ENCODE measurements at places on chromosomes 13 and 19. TPM values are rescaled to one million over a fixed set of nuclear protein-coding genes. Genes with fewer than 3 reads are reported as not detected.
A peak's percentile ranks its signal among the peaks of the same experiment; 100 is the strongest.

DNA sequence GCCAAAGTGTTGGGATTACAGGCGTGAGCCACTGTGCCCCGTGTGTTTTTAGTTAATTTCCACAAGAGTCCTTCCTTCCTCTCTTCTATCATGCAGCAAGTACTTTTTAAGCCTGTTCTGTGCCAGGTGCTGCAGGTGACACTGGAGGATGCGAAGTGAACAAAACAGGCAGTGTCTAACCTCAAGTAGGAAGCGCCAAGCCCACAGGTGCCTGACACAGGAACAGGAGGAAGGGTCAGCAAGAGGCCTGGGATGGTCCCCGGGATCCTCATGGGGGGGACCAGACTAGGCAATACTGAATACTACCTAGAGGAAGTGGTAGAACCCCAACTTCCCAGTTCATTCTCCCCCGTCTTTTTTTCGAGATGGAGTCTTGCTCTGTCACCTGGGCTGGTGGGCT, 1.8 kb upstream of the CALR start:
- DNase-seq: no peak

Gene CEACAM8
- not detected for total RNA-seq

GRCh38 chr13:44583137-44583536, 7.0 kb upstream of the TSC22D1 start:
- DNase-seq: no peak

Gene CCDC169
- total RNA-seq: 0.31 TPM

Gene GPC6
- total RNA-seq: 0.76 TPM

DNA sequence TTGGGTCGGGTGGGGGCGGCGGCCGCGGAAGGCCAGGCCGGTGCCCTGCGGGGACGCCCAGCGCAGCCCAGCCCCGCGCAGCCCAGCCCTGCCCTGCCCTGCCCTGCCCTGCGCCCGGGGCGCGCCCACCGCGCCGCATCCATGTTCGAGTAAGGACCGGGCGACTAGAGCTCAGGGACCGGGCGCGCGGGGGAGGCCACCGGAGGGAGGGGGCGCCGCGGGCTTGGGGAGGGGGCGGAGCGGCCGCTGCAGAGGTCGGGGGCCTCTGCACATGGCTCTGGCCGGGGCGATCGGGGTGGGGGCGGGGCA, 169 bp downstream of the GRAMD1A start:
- no peak for DNase-seq

Gene SIGLEC10
- 0.37 TPM for total RNA-seq

DNA sequence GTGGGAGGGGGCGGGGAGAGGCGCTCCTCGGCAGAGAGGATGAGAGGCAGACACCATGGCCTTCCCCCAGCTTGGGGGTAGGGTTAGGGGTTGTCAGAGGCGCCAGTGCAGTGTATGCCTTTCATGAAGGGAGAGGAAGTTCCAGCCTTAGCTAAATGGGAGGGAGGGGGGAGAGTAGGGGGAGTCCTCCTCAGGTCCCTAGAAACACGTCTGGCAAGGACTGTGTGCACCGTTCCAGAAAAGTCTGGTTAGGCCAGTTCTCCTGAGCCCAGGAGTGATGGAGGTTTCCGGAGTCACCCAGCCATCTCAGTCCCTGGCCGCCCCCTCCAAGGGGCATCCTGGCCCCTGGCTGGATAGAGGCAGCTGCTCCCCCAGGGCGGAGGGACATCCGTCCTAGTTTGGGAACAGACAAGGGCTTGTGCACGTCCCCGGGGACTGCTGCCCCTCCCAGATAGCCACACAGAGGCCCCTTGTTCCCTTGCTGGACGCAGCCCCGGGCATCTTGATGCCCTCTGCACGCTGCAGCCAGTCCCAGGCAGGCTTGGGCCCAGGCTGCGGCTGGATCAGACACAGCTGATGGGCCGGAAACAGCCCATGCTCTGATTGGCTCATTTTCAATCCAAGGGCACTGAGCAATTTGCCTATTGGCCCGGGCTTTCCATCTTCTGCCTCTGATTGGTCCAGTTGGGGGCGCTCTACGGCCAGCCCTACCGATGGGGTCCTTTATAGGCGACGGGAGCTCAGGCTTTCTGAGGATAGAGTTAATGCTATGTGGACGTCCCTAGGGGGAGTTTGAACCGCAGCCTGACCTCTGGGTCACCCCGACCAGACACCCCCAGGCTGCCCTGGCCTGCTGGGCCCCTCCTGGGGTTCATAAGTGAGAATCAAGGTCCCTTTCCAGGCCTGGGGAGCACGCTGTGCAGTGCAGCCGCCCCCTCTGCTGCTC, 3.8 kb downstream of the S1PR2 start:
- no peak for DNase-seq

- no peak for DNase-seq
These were observed 13.1 kb upstream of the ZNF888 start for GRCh38 chr19:52936151-52936953.

- no peak for DNase-seq
These were observed 786.2 kb downstream of the PCDH9 start for GRCh38 chr13:66443926-66444325.

GRCh38 chr13:97574926-97575325, 141.0 kb downstream of the RAP2A start:
- no peak for DNase-seq

DNA sequence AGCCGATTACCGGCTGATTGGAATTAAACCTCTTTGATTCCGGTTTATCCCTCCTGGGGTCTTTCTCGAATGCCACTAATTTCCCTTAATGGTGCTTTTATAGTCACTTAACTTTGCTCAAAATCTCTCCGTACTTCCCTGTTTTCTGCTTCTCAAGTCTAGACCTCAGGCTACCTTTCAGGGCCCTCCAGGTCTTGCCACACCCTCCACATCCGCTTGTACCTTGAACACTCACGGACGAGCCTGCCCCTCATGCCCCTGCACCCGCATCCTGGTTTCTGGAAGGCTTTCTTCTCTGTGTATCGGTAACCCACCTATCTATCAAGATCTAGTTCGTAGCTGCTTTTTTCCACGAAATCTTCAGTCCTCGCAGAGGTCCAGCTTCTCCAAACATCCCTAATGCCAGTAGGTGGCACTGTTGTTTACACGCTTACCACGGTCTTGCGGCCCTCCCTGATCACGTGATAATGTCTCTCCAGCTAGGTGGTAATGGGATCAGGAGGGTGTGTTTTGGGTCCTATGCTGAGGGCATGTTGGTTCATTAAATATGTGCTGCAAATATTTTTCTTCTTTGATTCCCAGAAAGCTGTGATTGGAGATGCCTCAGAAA, 13.8 kb downstream of the ATP12A start:
- no peak for DNase-seq

DNA sequence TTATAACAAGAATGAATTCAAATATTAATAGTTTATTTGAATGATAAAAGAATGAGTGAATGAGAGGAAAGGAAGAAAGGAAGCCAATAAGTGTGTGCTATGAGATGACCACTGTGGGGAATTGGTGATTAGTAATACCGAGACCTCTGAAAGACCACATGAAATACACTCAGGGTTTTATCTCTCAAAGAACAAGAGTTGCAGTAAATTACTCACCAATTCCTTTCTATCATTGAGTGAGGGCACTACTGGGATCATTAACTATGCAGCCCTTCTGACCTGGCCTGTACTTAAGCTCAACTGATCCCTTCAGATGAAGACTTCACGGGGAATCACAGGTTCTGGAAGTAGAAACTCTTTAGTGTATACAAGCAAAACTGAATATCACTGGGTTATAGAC, 1636.1 kb downstream of the SLITRK5 start:
- DNase-seq: no peak

DNA sequence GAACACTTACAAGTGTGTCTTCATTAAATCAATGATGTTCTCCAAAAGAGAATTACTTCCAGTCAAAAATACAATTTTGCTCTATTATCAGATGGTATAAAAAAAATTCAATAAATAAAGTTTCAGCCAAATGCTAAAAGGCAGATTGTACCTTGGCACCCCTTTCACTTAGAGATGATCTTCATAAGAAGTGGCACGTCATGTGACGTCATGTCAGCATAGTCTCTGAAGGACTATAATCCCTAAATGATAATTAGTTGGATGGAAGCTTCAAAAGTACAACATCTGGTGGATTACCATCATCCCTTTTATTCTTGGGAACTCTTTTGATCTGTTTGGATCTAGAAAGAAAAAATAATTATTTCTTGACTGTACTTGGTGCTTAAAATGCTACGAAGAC, 335.5 kb upstream of the EDNRB start:
- no peak for DNase-seq

DNA sequence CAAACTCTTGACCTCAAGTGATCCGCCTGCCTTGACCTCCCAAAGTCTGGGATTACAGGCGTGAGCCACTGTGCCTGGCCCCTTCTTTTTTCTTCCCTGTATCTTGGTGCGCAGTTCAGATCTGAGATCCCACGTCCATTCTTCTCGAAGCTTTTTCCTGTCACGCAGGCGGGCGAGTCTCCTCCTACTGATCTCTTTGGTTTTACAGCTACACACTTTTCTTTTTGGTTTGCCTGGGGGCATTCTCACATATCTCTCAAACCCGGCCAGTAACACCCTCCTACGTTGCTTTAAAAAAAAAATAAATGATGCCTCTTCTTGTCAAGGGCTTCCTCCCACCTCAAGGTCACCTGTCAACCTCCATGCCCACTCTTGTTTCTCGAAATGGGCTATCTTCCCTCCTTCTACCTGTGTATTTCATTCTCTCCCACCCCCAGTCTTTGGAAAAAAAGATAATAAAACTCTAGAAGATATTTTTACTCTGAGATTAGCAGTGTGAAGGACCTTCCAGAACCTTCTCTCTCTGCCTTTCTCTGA, 12.1 kb downstream of the TMPRSS9 start:
- DNase-seq: no peak

DNA sequence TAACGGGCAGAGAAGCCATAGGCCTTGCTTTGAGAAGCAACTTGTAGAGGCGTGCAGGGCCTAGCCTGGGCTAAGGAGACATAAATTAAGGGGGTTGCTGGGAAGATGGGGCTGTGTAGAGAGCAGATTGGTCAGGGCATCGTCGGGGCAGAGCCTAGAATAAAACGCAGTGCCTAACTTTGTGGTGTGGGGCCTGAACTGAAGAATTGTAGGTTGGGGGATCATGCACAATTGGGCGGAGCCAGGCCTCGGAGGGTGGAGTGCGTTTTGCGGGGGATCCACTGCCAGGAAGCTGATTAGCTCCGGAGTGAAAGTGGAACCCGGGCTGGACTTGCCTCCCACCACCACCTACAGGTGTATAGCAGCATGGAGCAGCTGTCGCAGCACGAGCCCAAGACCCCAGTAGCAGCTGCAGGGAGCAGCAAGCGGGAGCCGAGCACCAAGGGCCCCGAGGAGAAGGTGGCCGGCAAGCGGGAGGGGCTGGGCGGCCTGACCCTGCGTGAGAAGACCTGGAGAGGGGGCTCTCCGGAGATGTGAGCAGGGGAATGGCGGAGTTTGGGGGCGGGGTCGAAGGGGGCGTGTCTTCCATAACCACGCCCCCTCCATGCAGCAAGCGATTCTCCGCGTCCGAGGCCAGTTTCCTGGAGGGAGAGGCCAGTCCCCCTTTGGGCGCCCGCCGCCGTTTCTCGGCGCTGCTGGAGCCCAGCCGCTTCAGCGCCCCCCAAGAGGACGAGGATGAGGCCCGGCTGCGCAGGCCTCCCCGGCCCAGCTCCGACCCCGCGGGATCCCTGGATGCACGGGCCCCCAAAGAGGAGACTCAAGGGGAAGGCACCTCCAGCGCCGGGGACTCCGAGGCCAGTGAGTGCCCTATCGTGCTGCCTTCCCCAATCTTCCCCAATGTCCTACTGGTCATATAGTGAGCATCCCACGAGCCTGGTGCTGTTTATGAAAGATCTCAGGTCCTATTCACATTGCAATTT, 13.8 kb downstream of the DNASE2 start:
- peak; percentile 82 for DNase-seq

Gene PCSK4
- total RNA-seq: 2.2 TPM

- DNase-seq: no peak
These were observed 2099.2 kb upstream of the PCDH20 start for GRCh38 chr13:63514886-63515285.

- no peak for DNase-seq
These were observed 127.2 kb downstream of the RAP2A start for GRCh38 chr13:97561182-97561581.

Gene RETN
- total RNA-seq: not detected

GRCh38 chr19:15072930-15073647, 8.9 kb upstream of the OR1I1 start:
- DNase-seq: no peak

DNA sequence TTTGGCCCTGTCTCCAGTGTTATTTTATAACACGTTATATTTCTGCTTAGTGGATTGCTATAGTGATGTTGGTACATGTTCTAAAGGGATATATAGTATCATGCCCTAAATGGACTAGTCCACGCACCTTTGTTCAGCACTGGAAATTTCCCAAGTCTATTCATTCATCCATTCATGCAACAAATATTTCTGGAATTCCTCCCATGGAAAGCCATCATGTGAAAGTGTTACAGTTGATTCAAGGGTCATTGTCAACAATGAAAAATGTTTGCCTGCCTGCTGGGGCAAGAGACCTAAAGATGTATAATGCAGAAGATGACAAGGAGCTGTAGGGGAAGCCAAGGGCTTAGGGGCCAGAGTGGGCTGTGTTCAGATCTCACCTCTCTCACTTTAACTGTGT, 10.8 kb upstream of the HSPH1 start:
- DNase-seq: no peak

DNA sequence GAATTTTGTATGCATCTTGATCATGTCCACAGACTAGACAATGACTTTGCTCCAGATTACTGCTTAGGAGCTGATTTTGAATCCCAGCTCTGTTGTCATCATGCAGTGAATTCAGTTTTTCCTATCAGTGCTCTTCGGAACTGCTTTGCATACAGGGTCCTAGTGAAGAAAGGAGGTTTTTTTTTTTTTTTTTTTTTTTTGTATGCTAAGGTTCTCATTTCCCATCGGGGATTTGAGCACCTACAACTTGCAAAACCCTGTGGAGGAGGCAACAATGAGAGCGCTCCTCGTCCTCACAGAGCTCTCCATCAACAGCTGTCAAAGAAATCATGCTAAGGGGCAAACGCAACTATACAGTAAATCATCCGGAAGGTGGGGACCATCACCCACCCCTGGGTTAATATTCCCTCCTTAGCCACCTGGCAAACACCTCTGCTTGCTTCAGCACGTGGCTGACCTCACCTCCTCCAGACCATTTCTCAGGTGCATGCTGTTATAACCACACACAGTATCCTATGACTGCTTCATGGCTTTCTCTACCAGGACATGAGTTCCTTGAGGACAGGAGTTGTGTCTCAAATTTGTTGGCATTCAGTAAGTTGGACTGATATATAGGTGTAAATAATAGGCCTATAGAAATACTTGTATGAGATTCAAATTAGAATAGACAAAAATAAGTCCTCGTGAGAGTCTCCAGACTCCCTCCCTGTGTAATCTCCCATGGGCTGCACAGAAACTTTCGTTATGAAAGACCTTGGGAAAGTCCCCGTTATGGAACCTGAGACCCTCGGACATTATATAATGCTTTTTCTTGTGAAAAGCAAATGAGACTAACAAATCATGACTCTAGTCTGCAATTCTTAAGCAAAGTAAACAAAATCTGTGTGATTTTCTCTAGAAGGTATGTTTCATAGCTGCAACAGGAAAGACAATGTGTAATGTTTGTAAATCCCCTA, 113.8 kb downstream of the KATNAL1 start:
- DNase-seq: no peak

Gene SYT5
- total RNA-seq: 1.2 TPM

GRCh38 chr13:76024151-76024550, 388.0 kb downstream of the LMO7 start:
- no peak for DNase-seq

- DNase-seq: no peak
These were observed 43.1 kb downstream of the SLITRK1 start for GRCh38 chr13:83839146-83839545.
